ENCODE measurements at places on chromosomes 11 and 22.

DNA sequence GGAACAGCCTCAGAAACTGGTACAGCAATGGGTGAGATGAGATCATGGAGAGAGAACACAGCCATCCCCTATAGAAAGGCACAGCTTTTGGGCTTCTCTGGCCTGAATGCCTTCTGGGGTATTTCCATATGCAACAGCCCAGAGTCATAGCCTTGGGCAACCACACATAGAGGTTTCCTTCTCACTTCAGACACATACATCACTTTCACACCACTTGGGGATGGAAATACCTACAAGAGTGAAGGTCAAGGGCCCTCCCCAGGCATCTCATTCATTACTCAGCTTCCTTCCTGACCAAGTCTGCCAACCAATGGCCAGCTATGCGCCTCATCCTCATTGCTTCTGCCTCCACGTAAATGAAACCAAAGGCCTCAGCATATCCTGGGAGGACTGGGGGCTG is 17.7 kb upstream of the OLFML1 start:
- DNase-seq: no peak

DNA sequence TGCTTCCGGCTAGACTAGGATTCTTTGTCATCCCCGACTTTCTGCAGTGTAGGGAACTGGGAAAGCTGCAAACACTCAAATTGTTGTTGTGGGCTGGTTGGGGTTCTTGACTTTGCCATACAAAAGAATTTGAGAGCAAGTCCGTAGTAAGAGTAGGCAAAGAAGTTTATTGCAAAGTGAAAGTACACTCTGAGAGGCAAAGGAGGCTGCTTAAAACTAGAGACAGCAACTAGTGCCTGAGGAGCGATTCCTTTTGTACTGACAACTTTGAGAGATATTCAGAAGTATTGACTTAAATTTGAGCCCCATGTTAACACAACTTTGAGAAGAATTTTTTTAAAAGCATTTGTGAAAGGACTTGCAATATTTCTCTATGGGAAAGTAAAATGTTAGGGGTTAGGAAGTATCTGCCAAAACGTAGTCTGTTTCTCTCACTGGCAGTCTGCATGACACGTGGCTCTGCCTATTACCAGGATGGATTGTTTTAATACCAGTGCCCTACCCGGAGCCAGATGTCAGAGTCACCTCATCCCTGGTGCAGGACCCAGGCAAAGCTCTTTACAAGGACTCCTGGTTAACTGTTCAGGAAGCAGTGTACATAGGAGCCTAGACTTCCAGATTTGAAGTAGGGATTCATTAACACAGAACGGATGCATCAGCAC is 85.0 kb upstream of the CLPB start:
- no peak for DNase-seq

DNA sequence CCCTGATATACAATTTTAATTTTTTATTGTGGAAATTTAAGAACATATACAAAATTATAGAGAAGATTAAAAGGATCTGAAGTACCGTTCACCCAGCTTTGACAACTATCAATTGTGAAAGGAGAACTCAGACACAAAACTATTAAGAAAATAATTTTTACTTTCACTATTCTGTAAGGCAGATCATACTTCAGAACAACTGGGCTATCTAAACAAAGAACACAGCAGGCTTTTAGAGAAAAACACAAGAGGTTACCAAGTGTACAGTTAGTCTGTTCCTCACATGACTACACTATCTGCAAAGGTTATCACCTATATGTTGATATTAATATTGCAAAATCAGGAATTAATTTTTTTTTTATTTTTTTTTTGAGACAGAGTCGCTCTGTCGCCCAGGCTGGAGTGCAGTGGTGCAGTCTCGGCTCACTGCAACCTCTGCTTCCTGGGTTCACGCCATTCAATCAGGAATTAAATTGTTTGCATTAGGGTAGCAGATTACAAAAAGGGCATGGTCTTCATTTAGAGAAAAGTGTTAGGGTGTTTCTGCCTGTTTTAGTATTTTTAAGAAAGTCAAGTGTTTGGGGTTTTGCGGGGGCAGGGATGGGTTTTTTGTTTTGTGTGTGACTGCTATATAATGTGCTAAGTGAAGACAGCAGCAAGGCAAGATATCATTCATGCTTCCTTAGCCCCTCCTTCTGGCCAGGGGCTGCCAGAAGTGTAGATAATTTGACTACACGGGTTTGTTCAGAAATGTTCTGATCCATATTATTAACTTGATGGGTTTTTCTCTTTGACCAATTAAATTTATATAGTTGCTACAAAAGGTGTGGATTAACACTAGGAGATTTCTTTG is 27.6 kb upstream of the SIK2 start:
- no peak for DNase-seq

- DNase-seq: no peak
These were observed 3.7 kb downstream of the MAP6 start for GRCh38 chr11:75665126-75665525.

- DNase-seq: no peak
These were observed 545.4 kb downstream of the TBC1D22A start for GRCh38 chr22:47307822-47308221.

GRCh38 chr22:32040324-32040904 is 2.6 kb upstream of the SLC5A1 start:
- DNase-seq: no peak

All from T-cell (primary cell).